ENCODE measurements at places on chromosomes 13 and 19.

DNA sequence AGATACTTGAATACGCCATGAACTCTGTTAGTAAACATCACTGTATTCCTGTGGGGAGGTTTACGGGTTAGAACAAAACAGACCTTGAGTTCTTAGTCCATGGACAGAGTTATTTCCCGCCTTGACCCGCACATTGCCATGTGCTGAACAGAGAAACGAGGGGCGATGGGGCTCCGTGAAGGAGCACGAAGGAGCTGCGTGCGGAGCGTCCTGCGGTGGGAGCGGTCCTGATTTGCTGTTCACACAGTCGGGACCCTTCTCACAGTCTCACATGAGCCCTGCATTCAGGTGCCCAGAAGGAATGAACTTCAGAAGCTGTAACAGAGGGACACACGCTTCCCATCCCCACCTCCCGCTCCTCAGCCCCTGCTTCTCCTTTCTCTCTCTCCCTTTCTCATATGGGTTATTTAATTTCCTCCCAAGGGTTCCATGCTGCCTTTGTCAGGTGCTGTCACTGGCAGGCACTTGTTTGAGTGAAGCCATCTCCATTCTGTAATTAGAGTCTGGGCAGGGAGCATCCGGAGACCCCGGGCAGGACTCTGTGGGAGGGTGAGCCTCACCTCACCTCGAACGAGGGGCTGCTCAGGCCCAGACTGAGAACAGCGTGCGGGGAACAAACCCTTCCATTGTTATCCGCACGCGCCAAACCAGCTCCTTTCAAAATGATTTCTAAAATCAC, 76.9 kb downstream of the TEX29 start:
- DNase-seq = no peak

DNA sequence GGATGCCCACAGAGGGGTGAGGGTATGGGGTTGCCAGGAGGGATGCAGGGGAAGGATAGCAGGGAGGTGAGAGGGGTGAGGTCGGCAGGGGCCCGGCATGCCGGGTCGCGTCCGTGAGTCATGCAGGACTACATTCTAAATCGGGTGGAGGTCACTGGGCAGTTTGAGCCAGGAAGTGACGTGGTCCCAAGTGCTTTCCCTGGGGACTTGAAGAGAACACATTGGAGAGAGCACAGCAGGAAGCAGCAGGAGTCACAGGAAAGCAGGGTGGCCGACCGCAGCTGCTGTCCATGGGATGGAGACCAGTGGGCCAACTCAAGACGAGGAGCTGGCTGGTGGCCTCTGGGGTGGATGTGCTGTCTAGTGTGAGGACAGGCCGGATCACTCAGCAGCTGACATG, 92.0 kb upstream of the WASF3 start:
- DNase-seq = no peak

DNA sequence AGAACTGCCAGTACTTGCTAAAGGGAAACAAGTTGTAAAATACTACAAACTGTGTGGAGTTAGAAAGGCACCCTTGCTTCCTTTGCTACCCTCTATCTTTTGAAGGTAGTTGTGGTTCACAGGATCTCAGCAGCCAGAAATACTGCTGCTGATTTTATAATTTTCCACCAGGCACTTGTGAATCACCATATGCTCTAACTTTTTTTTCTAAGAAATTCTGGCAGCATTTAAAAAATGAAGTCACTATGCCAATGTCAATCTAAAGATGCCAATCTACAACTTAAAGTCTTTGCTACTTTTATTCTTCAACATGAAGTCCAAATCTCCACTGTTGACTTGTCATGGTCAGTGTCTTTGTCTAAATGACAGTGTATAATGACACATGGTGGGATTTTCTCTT, 327.7 kb downstream of the ITGBL1 start:
- DNase-seq = peak; percentile 37

DNA sequence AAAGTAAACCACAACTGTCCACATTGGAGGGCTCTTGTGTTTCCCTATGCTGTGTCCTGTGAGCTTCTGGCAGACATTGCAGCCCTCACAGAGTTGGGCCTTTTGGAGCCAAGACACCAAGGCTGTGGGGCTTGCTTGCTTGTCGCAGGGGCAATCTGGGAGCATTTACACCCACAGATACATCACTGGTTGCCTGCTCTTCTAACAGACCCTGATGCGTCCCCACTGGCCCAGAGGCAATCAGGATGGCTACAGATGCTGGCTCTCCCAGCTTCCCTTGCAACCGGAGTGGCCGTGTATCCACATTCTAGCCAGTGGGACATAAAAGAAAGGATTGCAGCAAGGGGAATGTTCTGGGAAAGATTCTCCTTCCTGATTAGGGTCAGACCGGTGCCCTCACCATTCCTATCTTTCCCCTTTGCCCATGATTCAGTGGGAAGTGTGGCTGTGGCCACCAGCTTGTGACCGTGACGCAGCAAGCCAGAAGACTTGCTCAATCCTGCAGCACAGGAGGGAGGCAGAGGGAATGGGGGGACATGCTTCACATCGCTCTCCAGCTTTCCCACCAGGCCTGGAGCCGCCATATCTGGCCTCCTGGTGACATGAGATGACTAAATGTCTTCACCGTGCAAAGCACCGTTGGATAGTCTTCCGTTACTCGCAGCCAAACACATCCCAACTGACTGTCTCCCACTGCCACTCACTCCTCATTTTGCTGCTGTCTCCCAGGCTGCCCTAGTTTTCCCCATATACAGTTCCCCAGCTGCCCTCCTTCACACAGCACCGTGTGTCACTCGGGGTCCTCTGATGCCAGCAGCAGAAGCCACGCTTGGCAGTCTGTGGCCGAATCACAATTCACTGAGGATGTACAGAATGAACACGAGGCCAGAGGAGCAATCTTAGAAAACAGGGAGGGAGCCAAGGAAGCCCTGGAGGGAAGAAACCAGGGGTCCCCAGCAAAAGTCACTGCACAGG, 151.0 kb downstream of the DPF1 start:
- no peak for DNase-seq

GRCh38 chr19:28836421-28836820, 376.5 kb downstream of the UQCRFS1 start:
- DNase-seq = no peak

- no peak for DNase-seq
Observed at GRCh38 chr13:110983241-110983640, 68.4 kb upstream of the ANKRD10 start.

DNA sequence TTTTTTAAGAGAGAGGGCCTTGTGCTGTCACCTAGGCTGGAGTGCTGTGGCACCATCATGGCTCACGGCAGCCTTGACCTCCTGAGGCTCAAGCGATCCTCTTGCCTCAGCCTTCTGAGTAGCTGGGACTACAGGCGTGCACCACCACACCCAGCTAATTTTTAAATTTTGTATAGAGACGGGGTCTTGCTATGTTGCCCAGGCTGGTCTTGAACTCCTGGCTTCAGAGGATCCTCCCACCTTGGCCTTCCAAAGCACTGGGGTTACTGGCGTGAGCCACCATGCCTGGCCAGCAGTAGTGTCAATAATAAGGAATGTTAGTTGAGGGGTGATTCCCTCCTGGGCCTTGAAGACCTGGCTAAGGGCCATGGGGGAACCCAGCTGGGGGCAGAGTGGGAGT, 23.6 kb downstream of the MAST3 start:
- DNase-seq = no peak

- DNase-seq = no peak
Observed at GRCh38 chr13:33262062-33262487, 23.5 kb downstream of the STARD13 start.

DNA sequence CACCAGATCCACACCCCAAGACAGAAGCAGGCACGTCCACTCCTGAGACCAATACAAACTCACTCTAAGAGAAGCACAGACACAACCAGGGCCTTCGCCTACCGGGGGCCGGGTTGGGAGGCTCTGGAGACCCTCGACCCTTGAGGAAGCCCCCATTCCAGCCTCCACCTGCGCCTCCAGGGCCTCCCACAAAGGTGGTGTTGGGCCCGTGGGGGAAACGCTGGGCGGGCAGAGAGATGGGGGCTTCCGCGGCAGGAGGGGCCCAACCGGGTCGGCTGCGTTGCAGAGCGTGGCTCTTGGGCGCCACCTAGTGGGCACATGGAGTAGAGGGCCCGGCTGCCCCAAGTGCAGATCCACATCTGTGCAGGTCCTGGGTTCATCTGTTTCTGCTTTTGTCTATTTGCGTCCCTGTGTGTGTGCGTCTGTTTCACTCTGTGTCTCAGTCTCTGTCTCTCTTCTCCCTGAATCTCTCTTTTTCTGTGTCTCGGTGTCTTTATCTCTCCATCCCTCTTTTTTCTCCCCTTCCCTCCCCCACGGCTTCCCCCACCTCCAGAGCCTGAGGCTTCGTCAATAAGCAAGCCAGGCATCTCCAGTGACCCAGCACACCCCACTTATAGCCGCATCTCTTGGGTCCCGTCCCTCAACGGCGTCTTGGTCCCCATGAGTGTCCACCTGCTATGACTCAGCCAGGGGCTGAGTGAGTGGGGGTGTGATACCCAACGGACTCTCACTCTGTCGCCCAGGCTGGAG, 10.5 kb upstream of the TINCR start:
- DNase-seq = no peak

- no peak for DNase-seq
Observed at GRCh38 chr13:80305737-80306136, 35.2 kb downstream of the SPRY2 start.

DNA sequence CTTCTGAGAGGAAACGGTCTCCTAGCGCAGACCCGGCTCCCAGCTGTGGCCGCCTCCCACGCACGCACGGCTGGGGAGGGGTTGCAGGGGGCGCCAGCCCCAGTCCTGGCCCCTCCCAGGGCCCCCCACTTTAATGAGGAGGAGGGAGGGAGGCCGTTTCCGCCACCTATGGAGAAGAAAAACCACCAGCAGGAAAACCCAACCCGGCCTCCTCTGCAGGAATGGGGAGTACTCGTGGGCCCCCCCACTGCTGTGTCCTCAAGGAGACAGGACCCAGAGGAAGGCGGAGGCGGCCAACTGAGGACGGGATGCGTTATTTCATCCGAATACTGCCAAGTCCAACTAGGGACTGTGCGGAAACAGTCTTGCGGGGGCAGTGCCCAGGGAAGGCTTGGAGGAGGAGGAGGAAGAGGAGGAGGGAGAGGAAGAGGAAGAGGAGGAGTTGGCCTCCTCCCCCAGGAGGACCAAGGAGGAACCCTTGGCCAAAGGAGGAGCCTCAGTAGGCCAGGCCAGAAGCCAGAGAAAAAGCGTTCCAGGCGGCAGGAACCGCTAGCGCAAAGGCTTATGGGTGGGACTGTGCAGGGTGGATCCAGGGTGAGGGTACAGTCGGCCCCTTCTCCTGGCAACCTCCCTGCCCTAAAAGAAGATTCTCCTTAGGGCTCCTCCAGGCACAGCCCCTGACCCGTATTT, 3.9 kb upstream of the SSBP4 start:
- DNase-seq = no peak

DNA sequence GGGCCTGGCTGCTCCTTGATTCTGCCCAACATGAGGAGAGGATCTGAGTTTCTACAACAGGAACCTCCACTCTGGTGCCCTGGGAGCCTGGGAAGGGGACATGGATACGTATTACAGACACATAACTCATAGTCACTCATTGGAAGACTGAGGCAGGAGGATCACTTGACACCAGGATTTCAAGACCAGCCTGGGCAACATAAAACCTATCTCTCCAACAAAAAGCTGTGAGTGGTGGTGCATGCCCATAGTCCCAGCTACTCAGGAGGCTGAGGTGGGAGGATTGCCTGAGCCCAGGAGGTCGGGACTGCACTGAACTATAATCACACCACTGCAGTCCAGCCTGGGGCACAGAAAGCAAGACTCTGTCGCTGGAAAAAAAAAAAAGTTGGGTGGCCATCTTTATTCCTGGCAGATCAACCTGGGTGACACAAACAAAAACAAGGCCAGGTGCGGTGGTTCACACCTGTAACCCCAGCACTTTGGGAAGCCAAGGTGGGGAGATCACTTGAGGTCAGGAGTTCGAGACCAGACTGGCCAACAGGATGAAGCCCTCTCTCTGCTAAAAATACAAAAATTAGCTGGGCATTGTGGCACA, 1.1 kb upstream of the KLF1 start:
- no peak for DNase-seq

DNA sequence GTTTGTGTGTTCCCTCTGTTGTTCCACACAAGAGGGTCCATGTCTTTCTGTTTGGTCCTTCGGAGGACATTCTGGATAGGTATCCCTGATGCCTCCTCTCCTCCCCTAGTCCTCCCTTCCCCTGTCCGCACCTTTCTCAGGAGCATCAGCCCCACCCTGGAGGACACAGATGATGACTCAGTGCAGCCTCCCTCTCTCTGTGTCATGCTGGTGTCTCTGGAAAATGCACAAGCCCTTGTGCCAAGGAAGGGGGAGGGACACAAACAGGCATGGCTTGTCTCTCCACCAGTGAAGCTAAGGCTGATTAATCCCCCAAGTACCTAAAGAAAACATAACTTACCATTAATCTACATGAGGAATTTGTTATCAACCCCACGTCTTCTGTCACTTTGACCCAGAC, 16.2 kb upstream of the TNFRSF19 start:
- DNase-seq = no peak

GRCh38 chr19:34841780-34842179, 68.8 kb upstream of the ZNF599 start:
- DNase-seq = no peak

GRCh38 chr13:32060401-32060878, 28.9 kb downstream of the FRY start:
- DNase-seq = no peak

- DNase-seq = peak; percentile 9
Observed at GRCh38 chr19:38079926-38080380, 144.1 kb downstream of the DPF1 start.

DNA sequence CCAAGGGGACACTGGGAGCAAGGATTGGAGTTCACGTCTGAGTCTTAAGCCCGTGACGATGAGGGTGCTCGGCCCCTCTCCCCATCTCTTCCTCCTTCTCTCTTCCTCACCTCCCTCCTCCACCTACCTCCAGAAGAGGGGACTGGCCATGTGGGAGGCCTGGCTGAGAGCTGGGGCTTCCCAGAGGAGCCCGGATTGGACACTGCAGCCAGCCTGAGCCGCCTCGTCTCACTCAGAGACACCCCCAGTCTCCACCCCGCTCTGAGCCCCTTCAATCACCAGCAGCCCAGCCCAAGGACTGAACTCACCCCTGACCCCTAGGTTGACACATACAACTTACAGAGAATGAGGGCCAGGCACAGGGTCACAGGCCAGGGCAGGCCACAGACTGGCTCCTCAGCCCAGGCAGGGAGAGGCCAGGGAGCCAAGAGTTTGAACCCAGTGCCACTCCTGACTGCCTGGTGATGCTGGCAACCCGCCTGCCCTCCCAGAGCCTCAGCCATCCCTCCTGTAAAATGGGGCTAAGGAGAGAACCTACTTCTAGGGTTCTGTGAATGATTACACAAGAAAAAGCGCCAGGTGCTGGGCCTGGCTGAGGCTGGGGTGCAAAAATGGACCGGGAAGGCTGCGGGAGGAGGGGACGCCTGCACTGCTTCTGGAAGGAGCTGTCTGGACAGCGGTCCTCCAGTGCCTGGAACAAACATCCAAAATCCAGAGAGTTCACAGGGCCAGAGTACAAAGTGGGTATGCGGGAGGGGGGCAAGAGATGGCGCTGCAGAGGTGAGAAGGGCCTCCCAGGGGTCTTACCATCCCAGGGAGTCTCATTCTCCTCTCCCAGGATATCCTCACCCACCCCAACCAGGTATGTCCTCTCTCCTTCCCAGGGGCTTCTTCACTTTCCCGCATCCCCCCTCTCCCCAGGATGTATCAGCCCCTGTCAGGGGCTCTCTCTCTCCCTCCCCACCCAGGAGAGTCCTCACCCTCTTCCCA, 1.1 kb downstream of the CD79A start:
- no peak for DNase-seq

All from NCI-H446 treated with DMSO at 0.1 percent for 48 hours (cell line).